ENCODE measurements at places on chromosomes 13 and 19.

- no peak for DNase-seq
Observed at GRCh38 chr19:45262570-45262969, 11.5 kb downstream of the MARK4 start.

- DNase-seq = no peak
Observed at GRCh38 chr13:113783966-113784644, 25.1 kb downstream of the TMEM255B start.

GRCh38 chr13:32587811-32588170, 1.5 kb downstream of the PDS5B start:
- DNase-seq = no peak

DNA sequence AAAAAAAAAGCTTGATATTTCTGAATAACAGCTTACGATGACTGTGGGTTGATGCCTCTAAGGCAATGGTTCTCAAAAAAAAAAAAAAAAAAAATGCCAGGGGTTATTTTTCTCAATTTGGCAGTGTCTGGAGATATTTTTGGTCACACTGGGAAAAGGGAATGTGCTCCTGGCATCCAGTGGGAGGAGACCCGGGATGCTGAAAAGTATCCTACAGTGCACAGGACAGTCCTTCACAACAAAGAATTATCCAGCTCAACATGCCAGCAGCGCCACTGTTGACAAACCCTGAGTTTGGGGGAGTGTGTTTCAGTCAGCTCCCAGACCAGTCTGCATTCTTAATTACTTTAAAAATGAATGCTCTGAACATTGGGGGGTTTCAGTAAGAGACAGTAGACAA, 54.5 kb downstream of the FLT3 start:
- DNase-seq = no peak

DNA sequence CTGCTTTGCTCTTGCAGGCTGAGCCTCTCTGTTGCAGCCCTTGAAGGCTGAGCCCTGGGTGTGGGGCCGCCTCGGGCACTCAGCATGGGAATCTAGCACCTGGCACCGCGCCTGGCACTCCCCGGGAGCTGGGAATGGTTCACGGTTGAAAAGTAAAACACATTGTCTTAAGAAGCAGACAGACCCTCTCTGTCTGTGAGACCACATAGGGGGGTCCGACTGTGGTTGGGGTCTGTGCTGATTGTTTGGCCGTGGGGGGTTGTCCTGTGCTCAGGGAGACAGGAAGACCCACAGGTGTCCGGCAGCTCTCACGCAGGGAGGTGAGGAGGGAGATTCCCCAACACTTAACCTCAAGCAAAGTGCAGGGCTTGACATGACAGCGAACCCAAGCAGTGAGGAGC, 64.8 kb downstream of the SOX1 start:
- no peak for DNase-seq

All from stimulated activated CD8-positive, alpha-beta memory T cell treated with anti-CD3 and anti-CD28 coated beads, Interleukin-4, amount 100 ng/mL, for 4 hours (primary cell).